ENCODE measurements at places on chromosomes 6 and 20. TPM values are rescaled to one million over a fixed set of nuclear protein-coding genes. Genes with fewer than 3 reads are reported as not detected.

IL17A gene
- not detected for total RNA-seq

ADGRB3 gene
- total RNA-seq, result not detected

OR2B6 gene
- 0.15 TPM for total RNA-seq

CCN6 gene
- not detected for total RNA-seq

Data from A549 treated with CpdA at 1 μM for 4 hours (cell line).